GM23338 (cell line): ENCODE measurements at places on chromosomes 6 and 20. TPM values are rescaled to one million over a fixed set of nuclear protein-coding genes. Genes with fewer than 3 reads are reported as not detected.

GMPR gene
- total RNA-seq = 0.35 and 1.3 TPM in 2 replicates

CAGE1 gene
- 0.07 and 0.08 TPM in 2 replicates for total RNA-seq

C6orf52 gene
- total RNA-seq = 0.47 TPM in 1 of 2 replicates, not detected in the other

SIRPD gene
- total RNA-seq = not detected in 2 replicates

DNA sequence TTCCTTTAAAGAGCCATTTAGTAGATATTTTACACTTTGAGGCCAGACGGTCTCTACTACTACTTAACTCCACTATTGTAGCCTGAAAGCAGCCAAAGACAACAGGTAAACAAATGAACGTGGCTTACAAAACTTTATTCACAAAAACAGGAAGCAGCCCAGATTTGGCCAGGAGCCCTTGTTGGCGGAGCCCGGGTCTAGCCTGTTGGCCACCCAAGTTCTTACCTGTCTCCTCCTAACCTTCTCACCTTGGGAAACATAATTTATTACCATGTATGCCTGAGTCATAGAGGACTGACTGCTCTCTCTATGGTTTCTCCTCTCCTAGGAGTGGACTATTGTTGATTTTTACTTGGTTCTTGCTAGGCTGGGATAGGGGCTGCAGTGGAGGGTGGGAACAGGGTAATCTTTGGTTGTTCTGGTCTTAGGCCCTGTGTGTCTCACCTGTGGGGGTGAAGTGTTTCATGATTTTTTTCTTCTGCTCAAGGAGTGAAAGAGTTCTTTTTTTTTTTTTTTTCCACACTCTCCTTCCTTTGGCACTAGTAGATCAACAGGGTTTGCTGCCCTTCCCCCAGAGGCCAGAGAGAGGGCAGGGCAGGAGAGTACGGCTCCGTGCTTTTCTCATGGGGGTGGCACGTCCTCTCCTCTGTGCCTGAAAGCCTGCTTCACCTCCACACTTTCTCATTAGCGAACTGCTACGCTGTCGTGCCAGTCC lies 90.0 kb downstream of the RPP40 start:
- no peak for DNase-seq

- no peak for DNase-seq
Measured at GRCh38 chr20:50277064-50277415, 86.4 kb downstream of the CEBPB start.

GRCh38 chr6:29502597-29502996 lies 14.8 kb upstream of the MAS1L start:
- DNase-seq = no peak

DNA sequence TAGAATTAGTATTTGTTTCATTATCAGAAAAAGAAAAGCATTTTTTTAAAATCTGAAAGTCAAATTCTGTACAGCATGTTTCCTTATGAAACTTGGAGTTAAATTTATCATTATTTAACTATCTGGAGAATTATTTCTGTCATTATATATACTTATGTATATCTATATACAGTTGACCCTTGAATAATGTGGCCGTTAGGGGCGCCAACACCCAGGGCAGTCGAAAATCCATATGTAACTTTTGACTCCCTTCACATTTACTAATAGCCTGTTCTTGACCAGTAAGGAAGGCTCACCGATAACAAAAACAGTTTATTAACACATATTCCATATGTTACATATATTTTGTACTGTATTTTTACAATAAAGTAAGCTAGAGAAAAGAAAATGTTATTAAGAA lies 341.2 kb downstream of the ADGRB3 start:
- peak; percentile 41 for DNase-seq

DNA sequence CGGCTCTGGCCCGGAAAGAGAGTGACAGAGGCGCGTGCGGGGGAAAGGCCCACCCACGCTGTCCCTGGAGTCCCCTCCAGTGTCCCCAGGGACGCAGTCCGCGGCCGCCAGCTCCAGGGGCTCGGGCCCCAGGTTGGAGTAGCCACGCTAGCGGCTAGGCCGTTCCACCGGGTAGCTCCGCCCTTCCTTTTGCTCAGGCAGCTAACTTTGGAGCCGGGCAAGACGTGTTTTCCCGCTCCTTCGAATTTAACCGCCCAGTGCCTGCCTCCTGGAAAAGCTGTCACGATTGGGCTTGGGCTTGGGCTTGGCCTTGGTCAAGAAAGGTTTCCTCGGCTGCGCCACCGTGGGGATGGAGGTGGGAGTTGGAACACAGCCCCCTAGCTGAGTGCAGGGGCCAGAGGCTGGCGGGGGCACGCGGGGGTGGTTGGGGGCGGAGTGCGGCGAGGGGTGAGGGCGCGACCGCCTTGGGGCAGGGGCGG lies 4.7 kb downstream of the LINC00237 start:
- peak; percentile 83 for DNase-seq

- no peak for DNase-seq
Measured at GRCh38 chr6:33695451-33695887, 16.0 kb downstream of the UQCC2 start.

DNA sequence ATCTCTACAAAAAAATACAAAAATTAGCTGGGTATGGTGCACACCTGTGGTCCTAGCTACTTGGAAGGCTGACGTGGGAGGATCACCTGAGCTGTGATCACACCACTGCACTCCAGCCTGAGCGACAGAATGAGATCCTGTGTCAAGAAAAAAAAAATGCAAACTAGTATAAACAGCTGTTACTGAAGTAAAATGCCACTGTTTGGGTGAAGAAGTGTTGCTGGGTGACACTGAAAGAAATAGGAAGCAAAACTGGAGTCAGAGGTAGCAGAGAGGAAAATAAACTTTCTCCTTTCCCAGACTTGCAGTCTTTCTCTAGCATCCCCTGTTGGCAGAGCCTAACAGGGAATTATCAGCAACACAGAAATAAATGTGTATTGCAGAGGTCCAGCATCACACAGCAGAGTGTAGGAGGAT lies 241.2 kb upstream of the PREP start:
- peak; percentile 3 for DNase-seq

- DNase-seq = peak; percentile 98
Measured at GRCh38 chr6:37137201-37138090, 32.5 kb upstream of the PIM1 start.
